ENCODE measurements at places on chromosomes 2 and 18. TPM values are rescaled to one million over a fixed set of nuclear protein-coding genes. Genes with fewer than 3 reads are reported as not detected.

PRKAG3 gene
- not detected for polyA plus RNA-seq

C2orf80 gene
- polyA plus RNA-seq = not detected

DNA sequence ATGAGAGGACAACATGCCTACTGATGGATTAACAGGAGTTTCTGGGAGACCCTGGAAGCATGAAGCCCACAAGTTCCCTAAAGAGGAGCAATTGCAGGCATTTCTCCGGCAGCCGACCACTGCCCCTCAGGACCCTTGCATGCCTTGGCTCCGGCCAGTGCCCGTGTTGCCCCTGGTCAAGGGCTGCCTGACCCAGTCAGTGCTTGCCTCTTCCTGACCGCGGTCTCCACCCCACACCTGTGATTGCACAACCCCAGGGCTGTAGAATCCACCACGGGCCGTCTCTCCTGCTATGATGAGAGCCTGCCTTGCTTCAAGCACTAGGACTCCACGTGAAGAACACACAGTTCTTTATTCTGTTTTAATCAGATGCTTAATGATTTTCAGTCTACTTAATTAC, 127.5 kb downstream of the GLI2 start:
- H3K36me3 ChIP-seq = no peaks in the 10 kb centered on the region
- no peaks in the 10 kb centered on the region for H3K27me3 ChIP-seq
- H3K27ac ChIP-seq = no peak overlapping the region
- DNase-seq = no peak

GRCh38 chr2:175012516-175012915, 7.3 kb upstream of the CHN1 start:
- H3K36me3 ChIP-seq = no peaks in the 10 kb centered on the region
- no peak overlapping the region for H3K27ac ChIP-seq
- H3K27me3 ChIP-seq = no peaks in the 10 kb centered on the region

MTCL1 gene
- not detected for polyA plus RNA-seq

RGPD4 gene
- polyA plus RNA-seq = not detected

SLC11A1 gene
- 0.49 TPM for polyA plus RNA-seq
